Osteoblast (primary cell): ENCODE measurements at places on chromosomes 7 and 10.

DNA sequence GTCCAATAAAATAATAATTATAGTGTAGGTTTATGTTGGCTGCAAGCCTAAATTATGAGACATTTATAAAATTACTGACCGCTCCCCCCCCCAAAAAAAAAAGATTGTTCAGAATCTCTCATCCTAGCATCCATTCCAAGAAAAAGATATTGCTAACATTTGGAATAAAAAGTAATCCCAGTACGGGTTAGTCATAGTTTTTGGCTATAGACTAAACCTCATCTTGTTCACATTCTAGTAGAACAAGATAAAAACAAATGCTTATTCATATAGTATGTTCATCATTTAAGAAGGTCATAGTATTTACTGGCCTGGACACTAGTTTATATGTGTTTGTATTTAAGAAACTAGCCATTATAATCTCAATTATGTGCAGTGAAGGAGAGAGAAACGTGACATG is 44.0 kb downstream of the ADK start:
- no peak for DNase-seq

DNA sequence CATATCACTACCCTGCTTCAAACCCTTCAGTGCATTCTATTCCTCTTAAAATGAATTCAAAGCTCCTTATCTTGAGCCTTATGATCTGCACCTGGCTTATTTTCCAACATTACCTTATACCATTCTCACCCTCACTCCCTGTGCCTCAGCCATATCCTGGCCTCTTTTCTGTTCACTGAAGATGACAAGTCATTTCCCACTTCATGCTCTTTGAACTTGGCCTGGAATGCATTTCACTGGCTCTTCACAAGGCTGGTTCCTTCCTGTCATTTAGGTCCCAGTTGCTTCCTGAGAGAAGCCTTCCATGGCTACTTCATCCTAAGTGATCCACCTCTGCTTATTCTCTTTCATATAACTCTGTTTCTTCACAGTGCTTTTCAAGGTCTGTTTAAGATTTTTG is 3.2 kb upstream of the LIPF start:
- DNase-seq = no peak

GRCh38 chr7:107147464-107148393 is 21.1 kb upstream of the HBP1 start:
- DNase-seq = no peak

DNA sequence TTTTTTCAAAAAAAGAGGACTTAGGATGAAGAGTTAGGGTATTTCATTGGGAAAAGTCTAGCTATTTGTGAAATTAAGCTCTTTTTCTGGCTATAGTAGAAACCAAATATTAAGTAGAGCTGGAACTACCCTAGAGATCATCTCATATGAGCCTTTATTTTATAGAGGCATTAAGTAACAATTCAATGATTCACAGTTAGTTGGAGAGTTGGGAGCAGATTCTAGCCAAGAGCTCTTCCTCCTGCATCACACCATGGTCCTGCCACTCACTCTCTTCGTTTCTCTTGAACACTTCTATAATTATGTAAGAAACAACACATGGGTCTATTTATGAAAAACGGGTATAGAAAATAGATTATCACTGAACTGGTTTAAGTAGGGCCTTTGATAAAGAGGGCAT is 76.1 kb upstream of the ANK3 start:
- DNase-seq = peak; percentile 79

DNA sequence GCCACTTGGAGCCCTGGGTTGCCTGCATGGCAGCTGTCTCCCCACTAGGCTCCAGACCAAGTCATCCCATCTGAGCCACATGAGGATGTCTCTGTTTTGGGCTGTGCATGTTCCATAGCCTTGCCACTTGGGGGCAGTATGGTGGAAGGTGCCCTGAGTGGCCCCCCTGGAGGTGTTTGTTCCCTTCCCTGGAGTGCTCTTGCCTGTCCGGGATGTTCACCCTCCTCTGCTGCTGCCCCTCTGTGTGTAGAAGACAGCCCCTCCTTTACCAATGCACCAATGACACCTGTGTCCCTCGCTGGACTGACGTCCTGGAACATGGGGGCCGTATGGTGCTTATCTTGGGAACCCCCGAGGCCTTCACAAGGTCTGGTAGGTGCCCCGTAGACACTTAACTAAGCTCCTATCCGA is 100.2 kb downstream of the ACTR3B start:
- DNase-seq = no peak

- DNase-seq = no peak
Measured at GRCh38 chr10:97200616-97201015, 14.9 kb upstream of the SLIT1 start.

- no peak for DNase-seq
Measured at GRCh38 chr7:51046103-51046466, 263.4 kb upstream of the GRB10 start.
